Hepatocyte (in vitro differentiated cells): ENCODE measurements at places on chromosomes 13 and 19. TPM values are rescaled to one million over a fixed set of nuclear protein-coding genes. Genes with fewer than 3 reads are reported as not detected.

The TNFSF11 gene
- total RNA-seq: 0.24 and 0.83 TPM in 2 replicates

DNA sequence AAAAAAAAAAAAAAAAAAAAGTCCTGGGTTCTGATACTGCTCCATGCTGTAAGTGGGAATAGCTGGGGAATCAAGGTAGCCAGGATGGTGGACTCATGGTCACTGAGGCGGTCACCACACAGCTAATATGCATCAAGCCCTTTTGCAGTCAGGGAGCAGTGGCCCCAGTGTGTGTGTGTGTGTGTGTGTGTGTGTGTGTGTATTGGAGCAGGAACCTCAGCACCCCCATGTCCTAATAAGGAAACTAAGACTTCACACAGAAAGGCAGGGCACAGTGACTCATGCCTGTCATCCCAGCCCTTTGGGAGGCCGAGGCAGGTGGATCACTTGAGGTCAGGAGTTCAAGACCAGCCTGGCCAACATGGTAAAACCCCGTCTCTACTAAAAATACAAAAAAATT, 12.0 kb downstream of the B3GNT3 start:
- no peak for DNase-seq

The CAPS gene
- 7.5 and 15.5 TPM in 2 replicates for total RNA-seq

DNA sequence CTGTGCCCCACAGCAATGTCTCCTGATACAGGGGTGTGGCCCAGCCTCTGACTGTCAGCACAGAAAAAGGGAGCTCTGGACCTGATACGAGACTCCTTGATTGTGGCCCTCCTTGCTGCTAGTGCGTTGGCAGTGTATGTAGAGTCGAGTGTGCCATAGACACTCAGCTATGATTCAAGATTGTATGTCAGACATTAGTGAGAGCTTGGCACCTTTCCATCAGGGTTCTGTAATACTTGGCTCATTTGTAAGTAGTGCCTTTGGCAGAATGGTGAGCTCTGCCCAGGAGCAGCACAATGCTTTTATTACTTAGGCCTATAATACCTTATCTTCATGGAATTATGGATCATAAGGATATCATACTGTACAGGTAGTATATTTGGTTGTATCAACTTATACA, 83.4 kb downstream of the ATP8A2 start:
- DNase-seq: no peak

DNA sequence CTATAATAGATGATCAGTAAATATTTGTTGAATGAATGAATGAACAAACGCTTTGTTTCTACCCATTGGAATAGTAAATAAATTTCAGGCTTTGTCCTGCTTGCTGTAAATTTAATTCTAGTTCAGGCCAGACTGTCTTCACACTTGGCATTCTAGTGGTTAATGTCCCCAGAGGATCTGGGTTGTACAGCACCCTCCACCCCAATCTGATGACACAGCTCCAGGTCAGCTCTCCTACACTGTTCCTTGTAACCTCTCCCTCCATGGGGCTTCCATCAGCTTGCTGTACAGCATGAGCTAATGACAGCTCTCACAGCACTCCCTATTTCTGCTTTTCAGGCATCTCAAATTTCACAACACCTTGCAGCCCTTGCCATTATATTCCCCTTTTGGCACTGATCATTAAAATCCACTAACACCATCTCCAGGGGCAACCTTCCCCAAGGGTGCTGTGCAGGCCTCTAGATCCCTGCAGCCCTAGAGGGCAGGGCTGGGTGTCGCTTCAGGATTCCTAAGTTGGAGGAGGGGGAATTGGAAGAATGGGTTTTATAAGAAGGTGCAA, 12.7 kb upstream of the KL start:
- no peak for DNase-seq

DNA sequence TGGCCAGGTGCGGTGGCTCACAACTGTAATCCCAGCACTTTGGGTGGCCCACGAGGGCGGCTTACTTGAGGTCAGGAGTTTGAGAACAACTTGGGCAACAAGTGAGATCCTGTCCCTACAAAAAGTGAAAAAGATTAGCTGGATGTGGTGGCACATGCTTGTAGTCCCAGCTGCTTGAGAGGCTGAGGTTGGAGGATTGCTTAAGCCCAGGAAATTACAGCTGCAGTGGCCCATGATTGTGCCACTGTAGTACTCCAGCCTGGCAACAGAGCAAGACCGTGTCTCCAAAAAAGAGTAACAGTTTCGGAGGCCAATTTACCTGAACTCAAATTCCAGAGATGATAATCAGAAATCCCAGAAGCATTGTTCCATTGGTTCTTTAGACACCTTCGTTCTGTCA, 4.4 kb downstream of the ZNF473 start:
- DNase-seq: no peak

- no peak for DNase-seq
Observed at GRCh38 chr13:20359335-20359734, 127.2 kb upstream of the GJB6 start.

DNA sequence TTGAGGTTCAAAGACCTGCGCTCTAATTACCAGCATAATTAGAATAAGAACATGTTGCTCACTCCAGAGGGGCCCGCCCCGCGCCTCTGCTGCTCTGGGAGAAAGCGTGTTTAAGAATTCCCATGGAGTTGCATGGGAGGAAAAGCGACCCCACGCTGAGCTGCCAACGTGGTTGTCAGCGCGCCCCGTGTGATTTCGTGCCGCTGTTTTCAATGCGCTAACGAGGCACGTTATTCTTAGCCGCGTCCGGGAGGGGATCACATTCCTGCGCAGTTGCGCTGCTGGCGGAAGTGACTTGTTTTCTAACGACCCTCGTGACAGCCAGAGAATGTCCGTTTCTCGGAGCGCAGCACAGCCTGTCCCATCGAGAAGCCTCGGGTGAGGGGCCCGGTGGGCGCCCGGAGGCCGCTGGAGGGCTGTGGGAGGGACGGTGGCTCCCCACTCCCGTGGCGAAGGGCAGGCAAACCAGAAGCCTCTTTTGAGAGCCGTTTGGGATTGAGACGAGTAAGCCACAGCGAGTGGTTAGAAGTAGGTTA, 173.8 kb upstream of the SOX1 start:
- peak; percentile 54 for DNase-seq

The SSC5D gene
- total RNA-seq: 0.04 and 0.80 TPM in 2 replicates

GRCh38 chr13:23953860-23954512, 56.7 kb upstream of the C1QTNF9B start:
- DNase-seq: no peak

The PLK5 gene
- total RNA-seq: not detected in 2 replicates

The ZNF296 gene
- total RNA-seq: 0.52 TPM in 1 of 2 replicates, not detected in the other

The CD177 gene
- total RNA-seq: 0.30 and 1.2 TPM in 2 replicates

GRCh38 chr19:44557933-44558332, 28.5 kb upstream of the CEACAM20 start:
- no peak for DNase-seq

GRCh38 chr13:28267497-28267896, 129.2 kb downstream of the PAN3 start:
- DNase-seq: no peak

GRCh38 chr13:105638426-105638825, 897.0 kb downstream of the EFNB2 start:
- no peak for DNase-seq

GRCh38 chr13:61670384-61671161, 254.9 kb upstream of the PCDH20 start:
- DNase-seq: no peak

DNA sequence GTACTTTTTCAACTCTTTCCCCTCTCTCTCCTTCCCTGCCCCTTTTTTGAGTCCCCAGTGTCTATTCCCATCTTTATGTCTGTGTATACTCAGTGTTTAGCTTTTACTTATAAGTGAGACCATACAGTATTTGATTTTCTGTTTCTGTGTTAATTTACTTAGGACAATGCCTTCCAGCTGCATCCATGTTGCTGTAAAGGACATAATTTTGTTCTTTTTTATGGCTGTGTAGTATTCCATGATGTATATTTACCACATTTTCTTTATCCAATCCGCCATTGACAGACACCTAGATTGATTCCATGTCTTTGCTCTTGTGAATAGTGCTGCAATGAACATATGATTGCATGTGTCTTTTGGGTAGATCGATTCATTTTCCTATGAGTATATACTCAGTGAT, 10.7 kb upstream of the ZC3H13 start:
- no peak for DNase-seq

GRCh38 chr19:37973666-37974065, 66.7 kb downstream of the SIPA1L3 start:
- DNase-seq: no peak

The ZNF790 gene
- 8.7 and 13.8 TPM in 2 replicates for total RNA-seq

GRCh38 chr13:113506025-113506685, 15.6 kb upstream of the DCUN1D2 start:
- no peak for DNase-seq

- DNase-seq: no peak
Observed at GRCh38 chr19:46887240-46887782, 26.5 kb downstream of the ARHGAP35 start.

The ELAVL3 gene
- 0.30 TPM in 1 of 2 replicates, not detected in the other for total RNA-seq

The RASAL3 gene
- 0.07 TPM in 1 of 2 replicates, not detected in the other for total RNA-seq

DNA sequence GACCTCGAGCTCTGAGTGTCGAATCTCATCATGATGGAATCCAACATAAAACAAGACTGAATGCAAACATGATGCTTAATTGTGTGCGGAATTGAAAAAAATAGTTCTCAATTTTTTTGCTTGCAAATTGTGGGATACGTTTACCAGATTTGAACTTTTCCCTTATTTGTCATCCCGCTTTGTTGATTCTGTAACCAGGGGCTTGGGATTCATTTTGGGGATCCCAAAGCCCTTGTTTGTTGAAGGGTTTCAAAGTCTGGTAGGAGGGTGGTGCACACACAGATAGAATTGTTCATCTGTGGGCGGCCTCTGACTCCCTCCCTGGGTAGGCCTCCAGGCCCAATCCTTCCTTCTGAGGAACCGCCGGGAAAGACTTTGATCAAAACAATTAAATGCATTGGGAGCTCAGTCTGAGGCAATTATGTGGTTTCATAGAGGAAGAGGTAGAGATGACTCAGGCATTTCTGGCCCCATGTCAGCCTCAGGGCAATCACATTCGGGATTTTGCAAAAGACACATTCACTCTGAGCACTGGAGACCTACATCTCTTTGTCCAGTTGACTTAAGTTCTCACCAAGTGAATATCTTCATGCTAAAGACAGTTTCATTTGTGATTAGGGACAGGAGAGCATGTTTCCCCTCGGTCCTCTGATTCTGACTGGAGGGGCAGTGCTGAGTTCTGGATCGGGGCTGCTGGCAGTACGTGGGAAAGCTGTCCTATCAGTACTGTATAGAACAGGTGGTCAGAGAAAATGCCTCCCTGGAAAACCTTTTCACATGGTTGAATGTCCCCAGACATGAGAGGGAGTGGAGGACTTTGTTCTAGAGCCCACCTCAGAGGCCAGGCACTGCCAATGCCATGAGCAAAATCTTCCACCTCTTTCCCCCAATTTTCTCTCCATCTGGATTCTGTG, 27.8 kb upstream of the IGFL4 start:
- DNase-seq: peak; percentile 42

- peak; percentile 32 for DNase-seq
Observed at GRCh38 chr19:31378404-31378803, 29.2 kb upstream of the TSHZ3 start.

- DNase-seq: no peak
Observed at GRCh38 chr13:59478908-59479307, 684.8 kb downstream of the DIAPH3 start.

The VPS36 gene
- 42.0 and 49.0 TPM in 2 replicates for total RNA-seq

- DNase-seq: no peak
Observed at GRCh38 chr19:35860436-35860817, 3.7 kb downstream of the KIRREL2 start.

GRCh38 chr19:741506-742131, 9.3 kb upstream of the MISP start:
- DNase-seq: no peak

- no peak for DNase-seq
Observed at GRCh38 chr19:50434525-50434924, 1.8 kb downstream of the MYBPC2 start.

DNA sequence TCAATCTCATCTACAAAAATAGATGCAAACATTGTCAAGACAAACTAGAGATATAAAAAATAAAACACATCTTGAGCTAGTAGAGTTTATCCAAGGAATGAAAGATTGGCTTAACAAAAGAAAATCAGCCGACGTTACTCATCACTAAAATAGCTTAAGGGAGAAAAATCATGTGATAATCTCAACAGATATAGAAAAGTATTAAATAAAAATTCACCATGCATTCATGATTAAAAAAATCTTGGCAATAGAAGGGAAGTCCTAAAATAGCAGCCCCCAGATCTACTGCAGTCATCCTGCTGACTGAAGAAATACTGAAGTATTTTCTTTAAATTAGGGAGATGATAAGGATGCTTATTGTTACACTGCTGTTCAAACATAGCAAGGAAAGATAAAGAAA, 12.6 kb upstream of the DCLK1 start:
- no peak for DNase-seq

DNA sequence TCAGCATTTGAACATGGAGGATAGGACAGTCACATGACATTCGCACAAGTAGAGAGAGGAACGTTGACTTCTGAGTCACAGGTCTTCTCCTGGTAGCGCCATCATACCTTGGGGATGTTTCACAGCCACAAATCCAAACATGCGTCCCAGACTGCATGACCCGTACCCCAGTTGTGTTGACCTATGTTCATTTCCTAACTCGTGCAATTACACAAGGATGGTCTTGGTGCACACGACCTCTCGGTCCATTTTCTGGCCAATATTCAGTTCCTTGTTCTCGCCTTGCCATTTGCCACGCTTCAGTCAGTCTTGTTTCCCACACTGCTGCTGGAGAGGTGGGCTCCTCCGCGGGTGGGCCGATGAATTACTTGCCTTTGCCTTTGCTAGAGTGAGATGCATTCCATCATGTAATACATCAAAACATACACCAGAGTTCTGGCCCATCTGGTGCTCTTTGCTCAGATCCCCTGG, 87.3 kb downstream of the COL4A2 start:
- DNase-seq: no peak

DNA sequence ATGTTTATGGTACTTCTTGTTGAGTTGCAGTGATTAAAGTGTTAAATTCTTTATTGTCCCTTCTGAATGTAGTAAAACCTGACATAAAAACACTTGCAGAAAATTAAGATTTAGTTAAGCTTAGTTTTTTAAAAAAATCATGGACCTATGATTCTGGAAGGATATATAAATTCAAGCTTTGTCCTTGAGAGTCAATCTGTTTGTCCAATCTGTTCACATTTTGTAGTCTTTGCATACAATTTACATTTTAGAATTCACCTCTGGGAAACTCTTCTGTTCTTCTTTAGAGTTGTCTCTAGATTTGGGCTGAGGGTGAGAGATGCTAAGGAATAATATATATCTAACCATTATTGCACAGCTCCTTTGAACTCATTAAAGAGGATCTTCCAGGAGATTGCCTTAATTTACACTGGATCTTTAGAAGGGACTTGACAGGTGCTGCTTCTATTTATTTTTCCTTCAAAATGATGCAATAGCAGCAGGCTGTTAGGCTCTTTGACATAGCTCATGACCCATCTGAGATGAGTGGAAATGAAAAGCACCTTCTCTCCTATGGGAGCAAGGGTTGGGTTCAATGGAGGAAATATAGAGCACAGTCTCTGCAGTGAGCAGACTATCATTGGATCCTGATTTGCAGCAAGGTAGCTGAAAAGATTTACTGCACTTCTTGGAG, 433.9 kb downstream of the GPC6 start:
- no peak for DNase-seq

The AMH gene
- 3.9 and 8.2 TPM in 2 replicates for total RNA-seq

DNA sequence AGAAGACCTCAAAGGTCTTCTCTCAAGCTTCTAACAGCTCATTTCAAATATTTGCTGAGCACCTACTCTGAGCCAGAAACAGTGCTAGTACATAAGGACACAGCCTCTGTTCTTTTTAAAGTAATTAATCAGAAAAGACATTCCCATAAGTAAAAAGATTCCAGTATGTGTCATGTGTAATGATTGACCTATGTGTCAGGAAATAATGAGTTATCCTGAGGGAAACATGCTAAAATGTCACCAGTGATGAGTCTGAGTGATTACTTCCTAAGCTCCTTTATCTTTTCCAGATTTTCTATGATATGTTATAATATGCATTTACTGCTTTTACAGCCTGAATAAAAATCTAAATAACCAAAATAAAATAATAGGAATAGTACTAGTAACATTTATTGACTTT, 107.6 kb downstream of the SLC25A15 start:
- DNase-seq: no peak
